ENCODE measurements at places on chromosomes 3 and 15.

- no peak for DNase-seq
Measured at GRCh38 chr3:189490749-189491148, 140.4 kb upstream of the TP63 start.

DNA sequence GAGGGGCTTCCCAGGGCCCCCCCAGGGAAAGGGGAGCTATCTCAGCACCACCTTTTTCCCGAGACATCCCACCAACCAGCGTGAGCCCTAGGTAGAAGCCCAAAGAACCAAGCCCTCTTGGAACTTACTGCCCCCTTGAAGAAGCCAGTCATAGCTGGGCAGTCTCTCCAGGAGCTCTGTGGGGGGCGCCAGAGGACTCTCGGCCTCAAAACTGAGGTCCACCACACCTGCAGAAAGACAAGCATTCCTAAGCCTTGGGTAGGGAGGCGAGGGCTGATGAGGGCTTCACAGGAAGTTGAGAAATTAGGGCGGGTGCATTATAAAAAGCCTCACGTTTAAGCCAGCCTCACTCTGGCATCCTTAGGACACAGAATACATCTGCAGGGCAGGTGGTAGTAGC lies 9.0 kb downstream of the SSUH2 start:
- DNase-seq: no peak

DNA sequence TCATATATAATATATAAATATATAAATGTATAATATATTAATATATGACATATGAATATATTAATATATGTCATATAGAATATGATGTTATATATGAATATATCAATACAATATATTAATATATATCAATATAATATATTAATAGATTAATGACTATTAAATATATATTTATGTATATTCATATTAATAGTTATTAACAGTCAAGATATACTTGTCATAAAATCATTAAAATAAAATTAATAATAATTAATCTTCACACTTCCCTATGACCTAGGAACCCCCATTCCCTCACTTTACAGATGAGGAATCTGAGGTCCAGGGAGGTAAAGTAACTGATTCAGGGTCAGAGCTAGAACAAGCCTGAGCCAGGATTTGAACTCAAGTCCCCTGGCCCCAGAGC lies 70.6 kb upstream of the SLC6A11 start:
- no peak for DNase-seq

DNA sequence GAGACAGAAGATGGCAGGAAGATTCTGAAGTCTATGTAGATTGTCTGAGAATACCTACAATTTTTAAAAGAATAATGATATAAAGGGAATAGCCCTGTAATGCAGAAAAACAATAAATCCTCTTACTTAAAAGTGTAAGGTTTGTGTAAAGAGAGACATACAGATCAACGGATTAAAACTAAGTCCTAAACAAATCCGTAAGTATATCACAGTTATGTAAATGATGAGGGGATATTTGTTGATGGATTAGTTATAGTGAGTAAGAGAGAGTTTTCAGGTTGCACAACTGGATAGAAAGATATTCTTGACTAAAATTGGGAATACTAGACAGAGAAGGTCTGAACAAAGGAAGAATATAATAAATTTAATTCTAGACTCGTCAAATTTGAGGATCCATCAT lies 179.6 kb downstream of the TBC1D5 start:
- DNase-seq: no peak

Measured in GM04504 (cell line).